Right lung (tissue), 10 donors: ENCODE measurements at places on chromosomes 6 and 20. TPM values are rescaled to one million over a fixed set of nuclear protein-coding genes. Genes with fewer than 3 reads are reported as not detected.

The SYTL3 gene
- polyA plus RNA-seq, result 7.8 TPM

DNA sequence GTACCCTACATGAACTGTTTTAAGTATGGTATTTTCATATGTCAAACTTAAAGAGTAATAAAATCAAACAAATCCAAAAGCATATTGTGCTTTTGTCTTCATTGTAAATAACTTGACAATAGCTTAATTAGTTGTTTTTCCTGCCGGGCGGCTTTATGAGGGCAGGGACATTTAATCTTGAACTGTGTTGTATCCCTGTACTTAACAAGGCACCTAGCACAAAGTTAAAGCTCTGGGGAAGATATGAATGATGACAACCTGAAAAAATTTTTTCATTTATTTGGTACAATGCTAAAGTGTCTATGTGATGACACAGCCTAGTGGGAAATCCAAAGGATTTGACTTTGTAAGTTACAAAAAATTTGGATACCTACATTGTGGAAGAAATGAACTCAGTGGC lies 502 bp upstream of the HACE1 start:
- DNase-seq, result no peak

- DNase-seq, result no peak
Observed at GRCh38 chr6:130841128-130841728, 14.0 kb downstream of the SMLR1 start.

GRCh38 chr6:139628270-139628669 lies 253.8 kb upstream of the CITED2 start:
- peak; percentile 56 for DNase-seq

DNA sequence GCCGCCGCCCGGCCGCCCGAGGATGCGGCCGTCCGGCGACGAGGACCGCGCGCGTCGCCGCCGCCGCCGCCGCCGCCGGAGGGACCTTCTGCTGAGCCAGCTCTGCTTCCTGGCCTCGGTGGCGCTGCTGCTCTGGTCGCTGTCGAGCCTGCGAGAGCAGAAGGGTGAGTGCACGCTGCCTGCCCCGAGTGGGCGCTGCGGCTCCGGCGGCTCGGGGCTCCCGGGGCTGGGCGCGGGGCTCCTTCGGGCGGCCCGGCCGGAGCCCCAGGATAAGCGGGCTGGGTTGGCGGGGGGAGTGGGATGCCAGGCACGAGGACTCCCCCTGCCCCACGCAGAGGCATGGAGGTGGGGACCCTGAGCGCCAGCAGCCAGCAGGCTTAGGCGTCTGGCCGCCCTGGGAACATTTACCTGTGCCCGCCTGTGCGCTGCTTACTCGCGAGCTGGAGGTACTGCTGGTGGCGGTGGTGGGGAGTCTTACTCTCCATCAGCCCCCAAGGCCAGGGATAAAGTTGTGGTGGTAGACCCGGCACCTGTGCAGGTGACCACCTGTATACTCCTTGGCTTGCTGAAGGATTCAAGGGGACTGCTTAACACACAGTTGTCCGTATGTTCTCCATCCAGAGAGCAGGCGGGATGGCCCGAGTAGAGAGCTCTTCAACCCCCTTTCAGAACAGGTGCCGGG lies 520 bp downstream of the SLC24A3 start:
- peak; percentile 75 for DNase-seq
